Cardiac ventricle fibroblast (primary cell): ENCODE measurements at places on chromosomes 3 and 15. TPM values are rescaled to one million over a fixed set of nuclear protein-coding genes. Genes with fewer than 3 reads are reported as not detected.

Gene TEX55
- not detected in 2 replicates for total RNA-seq

Gene RAB8B
- total RNA-seq, result 43.3 and 46.1 TPM in 2 replicates

Gene SPTBN5
- total RNA-seq, result under 0.01 and 0.10 TPM in 2 replicates

Gene GOLIM4
- 51.8 and 53.2 TPM in 2 replicates for total RNA-seq

Gene ZMAT3
- total RNA-seq, result 55.9 and 63.0 TPM in 2 replicates

Gene OXTR
- total RNA-seq, result 0.15 and 3.2 TPM in 2 replicates

Gene DNASE1L3
- total RNA-seq, result 0.12 TPM in 1 of 2 replicates, not detected in the other

Gene SH3GL3
- total RNA-seq, result 0.05 TPM in 1 of 2 replicates, not detected in the other

Gene WWTR1
- 76.3 and 94.2 TPM in 2 replicates for total RNA-seq

Gene RUBCN
- total RNA-seq, result 18.1 and 18.5 TPM in 2 replicates

Gene OR5AC2
- not detected in 2 replicates for total RNA-seq

Gene ICE2
- total RNA-seq, result 15.6 and 20.3 TPM in 2 replicates

Gene GRM2
- not detected in 2 replicates for total RNA-seq

Gene CYP1A2
- not detected in 2 replicates for total RNA-seq

Gene TMEM108
- total RNA-seq, result not detected in 2 replicates

Gene AMOTL2
- total RNA-seq, result 69.4 and 87.1 TPM in 2 replicates

Gene TICRR
- total RNA-seq, result 0.69 and 0.88 TPM in 2 replicates

Gene NDUFB4
- 80.4 and 102 TPM in 2 replicates for total RNA-seq

Gene CATSPER2
- 0.19 TPM in 1 of 2 replicates, not detected in the other for total RNA-seq

Gene CDC25A
- total RNA-seq, result 0.87 and 0.93 TPM in 2 replicates

Gene FGF12
- total RNA-seq, result 1.3 and 1.4 TPM in 2 replicates

Gene DISP2
- total RNA-seq, result 0.10 and 0.19 TPM in 2 replicates

Gene RAB5A
- 48.2 and 53.3 TPM in 2 replicates for total RNA-seq

Gene ZDHHC3
- total RNA-seq, result 41.0 and 44.9 TPM in 2 replicates

Gene PLSCR4
- 130 and 139 TPM in 2 replicates for total RNA-seq

Gene STRIT1
- total RNA-seq, result not detected in 2 replicates

Gene ECE2
- total RNA-seq, result 0.12 TPM in 1 of 2 replicates, not detected in the other

Gene GRAMD1C
- 1.6 and 1.8 TPM in 2 replicates for total RNA-seq

Gene PLA2G4E
- not detected in 2 replicates for total RNA-seq

Gene BLM
- 0.64 and 2.4 TPM in 2 replicates for total RNA-seq

Gene ZNF770
- total RNA-seq, result 16.8 and 18.7 TPM in 2 replicates

Gene SAMD7
- not detected in 2 replicates for total RNA-seq

Gene MRAS
- total RNA-seq, result 20.5 and 26.8 TPM in 2 replicates

Gene GPR149
- total RNA-seq, result not detected in 2 replicates

Gene LRTM1
- not detected in 2 replicates for total RNA-seq

Gene PPARG
- 60.0 and 70.3 TPM in 2 replicates for total RNA-seq

Gene PIK3R4
- 22.1 and 40.3 TPM in 2 replicates for total RNA-seq

Gene MYL3
- total RNA-seq, result 1.7 and 2.9 TPM in 2 replicates

Gene MELTF
- 41.9 and 42.7 TPM in 2 replicates for total RNA-seq

Gene PIGX
- 19.4 and 27.7 TPM in 2 replicates for total RNA-seq

Gene EFL1
- 6.6 and 11.2 TPM in 2 replicates for total RNA-seq

Gene DRD3
- not detected in 2 replicates for total RNA-seq

Gene DAZL
- 0.10 and 1.4 TPM in 2 replicates for total RNA-seq

Gene MNS1
- 1.7 and 1.9 TPM in 2 replicates for total RNA-seq

Gene COL8A1
- 73.3 and 83.3 TPM in 2 replicates for total RNA-seq

Gene ANKRD63
- total RNA-seq, result not detected in 2 replicates

Gene CLK3
- total RNA-seq, result 42.1 and 53.0 TPM in 2 replicates

Gene PDZRN3
- 44.8 and 46.0 TPM in 2 replicates for total RNA-seq

Gene MYZAP
- total RNA-seq, result 0.81 and 0.83 TPM in 2 replicates

Gene GREM1
- total RNA-seq, result 0.06 and 0.10 TPM in 2 replicates

Gene RGMA
- total RNA-seq, result 14.9 and 19.3 TPM in 2 replicates

Gene MCF2L2
- 0.31 and 1.1 TPM in 2 replicates for total RNA-seq
